ENCODE measurements at places on chromosomes 6 and 20. TPM values are rescaled to one million over a fixed set of nuclear protein-coding genes. Genes with fewer than 3 reads are reported as not detected.

Gene BMP7
- 0.65 TPM for total RNA-seq

DNA sequence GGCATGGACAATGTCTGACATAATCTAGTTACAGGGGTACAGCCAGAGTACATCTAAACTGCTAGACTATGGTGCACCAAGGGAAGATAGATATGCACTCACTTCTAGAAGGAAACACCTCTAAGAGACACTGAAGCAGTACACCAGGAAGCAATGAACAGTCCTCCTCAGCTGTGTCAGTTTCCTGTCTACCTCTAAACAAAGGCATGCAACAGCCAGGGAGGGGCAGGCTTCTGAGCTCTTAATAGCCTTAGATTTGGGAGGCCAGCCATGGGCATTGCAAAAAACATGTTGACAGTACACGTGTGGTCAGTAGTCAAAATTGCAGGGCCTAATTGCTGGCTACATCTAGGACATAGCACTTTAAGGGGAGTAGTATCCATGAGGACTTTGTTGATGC, 21.4 kb downstream of the CRYBG1 start:
- DNase-seq = no peak

DNA sequence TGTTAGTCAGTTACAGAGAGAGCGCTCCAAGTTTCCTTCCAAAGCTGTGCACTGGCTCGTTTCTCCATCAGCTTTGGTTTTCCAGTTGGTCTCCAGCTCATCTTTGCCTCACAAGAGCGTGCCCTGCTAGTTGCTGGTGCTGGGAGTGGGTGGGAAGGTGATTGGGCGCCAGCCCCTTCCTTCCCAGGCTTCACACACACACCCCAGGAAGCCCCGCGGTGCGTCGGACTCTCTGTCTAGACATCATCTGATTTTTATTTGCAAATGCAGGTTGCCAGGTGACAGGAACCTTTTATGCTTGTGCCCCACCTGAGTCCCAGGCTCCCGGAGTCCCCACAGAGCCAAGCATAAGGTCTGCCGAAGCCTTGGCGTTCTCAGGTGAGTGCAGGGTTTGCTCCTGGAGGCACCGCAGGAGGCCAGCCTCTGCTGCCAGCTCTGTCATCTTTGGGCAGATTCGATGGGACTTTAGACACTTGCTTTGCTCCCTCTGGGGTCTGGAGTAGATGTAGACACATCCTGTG, 7.1 kb downstream of the IRF4 start:
- DNase-seq = no peak

Gene PRL
- not detected for total RNA-seq

GRCh38 chr6:53707108-53707897, 41.7 kb upstream of the KLHL31 start:
- no peak for DNase-seq
